Hematopoietic multipotent progenitor cell (in vitro differentiated cells): ENCODE measurements at places on chromosomes 6 and 20.
A peak's percentile ranks its signal among the peaks of the same experiment; 100 is the strongest.

DNA sequence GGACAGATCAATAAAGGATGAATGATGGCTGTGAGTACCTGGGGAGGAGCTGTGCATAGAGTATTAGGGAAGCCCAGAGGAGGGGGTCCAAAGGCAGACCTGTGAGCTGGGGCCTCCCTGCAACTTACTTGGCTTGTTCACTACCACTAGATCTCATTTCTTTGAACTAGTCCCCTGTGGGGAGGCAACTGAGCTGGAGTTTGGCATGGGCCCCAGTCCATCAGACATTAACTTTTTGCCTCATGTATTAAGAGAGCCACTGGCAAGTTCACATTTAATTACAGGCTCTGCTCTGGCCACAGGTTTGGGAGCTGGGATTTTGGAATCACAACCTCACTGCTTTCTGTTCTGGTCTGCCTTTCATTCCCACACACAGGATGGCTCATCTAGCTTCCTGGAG lies 254.1 kb downstream of the PRL start:
- DNase-seq: no peak

- peak; percentile 25 for DNase-seq
Measured at GRCh38 chr6:163943607-163944385, 529.3 kb downstream of the QKI start.

GRCh38 chr6:134619077-134619476 lies 301.2 kb upstream of the SGK1 start:
- no peak for DNase-seq

DNA sequence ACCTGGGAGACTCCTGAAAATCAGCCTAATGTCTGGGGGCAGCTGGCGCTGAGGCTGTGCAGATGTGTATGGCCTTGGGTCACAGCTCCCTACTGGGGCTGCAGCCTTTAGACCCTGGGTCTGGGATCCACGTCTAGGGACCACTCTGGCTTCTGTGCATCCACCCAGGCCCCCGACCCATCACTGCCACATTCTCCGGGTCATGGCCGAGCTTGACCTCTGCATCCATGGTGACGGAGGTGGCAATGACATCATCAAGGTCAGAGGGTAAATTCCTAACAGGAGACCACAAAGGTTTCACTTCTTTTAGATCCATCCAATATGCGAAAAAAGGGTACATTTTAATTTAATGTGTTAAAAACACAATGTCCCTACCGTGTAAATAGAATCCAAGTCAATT lies 14.5 kb upstream of the PCMTD2 start:
- no peak for DNase-seq

- DNase-seq: no peak
Measured at GRCh38 chr6:25447570-25447929, 168.4 kb downstream of the CARMIL1 start.

DNA sequence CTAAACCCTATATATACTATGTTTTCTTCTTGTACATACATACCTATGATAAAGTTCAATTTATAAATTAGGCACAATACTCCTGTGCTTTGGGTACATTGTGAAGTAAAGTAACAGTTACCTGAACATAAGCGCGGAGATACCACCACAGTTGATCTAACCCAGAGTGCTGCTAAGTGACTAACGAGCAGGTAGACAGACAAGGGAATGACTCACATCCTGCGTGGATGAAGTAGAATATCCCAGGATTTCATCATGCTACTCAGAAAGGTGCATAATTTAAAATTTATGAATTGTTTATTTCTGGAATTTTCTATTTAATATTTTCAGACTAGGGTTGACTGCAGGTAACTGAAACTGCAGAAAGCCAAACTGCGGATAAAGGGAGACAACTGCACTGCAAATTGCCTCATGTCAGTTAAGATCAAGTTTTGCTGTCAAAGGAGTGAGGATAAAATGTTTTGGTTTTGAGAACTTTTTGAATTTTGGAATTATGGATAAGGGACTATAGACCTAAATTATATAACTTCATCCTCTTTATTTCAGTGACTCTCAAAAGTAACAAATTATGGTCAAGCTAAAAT lies 14.4 kb downstream of the MKKS start:
- DNase-seq: no peak

DNA sequence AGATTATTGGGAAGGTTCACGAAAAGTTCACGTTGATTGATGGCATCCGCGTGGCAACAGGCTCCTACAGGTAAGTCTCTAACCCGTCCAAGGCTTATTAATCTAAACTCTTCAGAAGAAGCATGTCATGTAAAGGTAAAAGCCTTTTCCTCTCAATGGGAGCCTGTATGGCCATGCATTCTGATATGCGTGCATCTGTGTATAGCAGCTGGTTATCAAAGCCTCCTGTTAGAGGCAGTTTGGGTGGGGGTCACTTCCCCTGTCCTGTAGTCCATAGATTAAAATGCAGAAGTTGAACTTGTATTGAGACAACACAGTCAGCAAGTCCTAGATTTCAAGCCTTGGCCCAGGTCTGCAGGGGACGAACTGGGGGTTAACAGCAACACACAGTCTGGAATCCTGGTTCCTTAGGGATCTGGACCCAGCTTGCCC lies 14.2 kb upstream of the DHX35 start:
- no peak for DNase-seq

GRCh38 chr20:10553326-10553984 lies 118.3 kb downstream of the SLX4IP start:
- peak; percentile 45 for DNase-seq

DNA sequence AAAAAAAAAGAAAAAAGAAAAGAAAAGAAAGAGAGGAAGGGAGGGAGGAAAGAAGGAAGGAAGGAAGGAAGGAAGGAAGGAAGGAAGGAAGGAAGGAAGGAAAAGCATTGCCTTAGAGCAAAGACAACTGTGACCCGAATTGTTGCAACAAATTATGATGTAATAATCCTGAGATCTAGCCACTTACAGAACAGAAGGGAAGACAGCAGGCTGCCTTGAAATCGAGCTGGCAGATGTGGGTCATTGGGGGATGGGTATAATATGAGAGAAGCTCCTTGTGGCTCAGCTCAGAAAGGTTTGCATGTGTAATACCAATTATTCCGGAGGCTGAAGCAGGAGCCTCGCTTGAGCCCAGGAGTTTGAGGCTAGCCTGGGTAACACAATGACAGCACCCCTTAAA lies 208.1 kb upstream of the PROKR2 start:
- DNase-seq: no peak

DNA sequence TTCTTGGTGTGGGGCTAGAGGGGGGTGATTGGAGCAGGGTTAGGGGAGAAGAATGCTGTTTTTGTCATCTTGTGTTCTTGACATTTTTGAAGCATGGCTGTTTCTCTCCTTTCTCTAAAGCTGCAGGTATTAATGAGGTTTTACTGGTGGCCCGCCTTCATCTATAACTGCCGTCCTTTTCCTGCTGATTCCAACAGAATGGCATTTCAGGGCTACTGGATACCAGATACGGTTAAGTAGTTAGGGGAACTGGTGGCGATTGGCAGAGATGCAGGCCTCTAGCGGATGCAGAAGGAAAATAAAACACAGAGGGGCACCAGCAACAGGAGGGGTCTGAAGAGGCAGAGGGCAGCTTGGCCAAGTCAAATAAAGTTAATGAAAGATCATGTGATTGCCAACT lies 89.7 kb upstream of the EEF1E1 start:
- DNase-seq: no peak

GRCh38 chr20:62784497-62784896 lies 11.8 kb upstream of the MRGBP start:
- no peak for DNase-seq
